ENCODE measurements at places on chromosomes 2 and 18.
A peak's percentile ranks its signal among the peaks of the same experiment; 100 is the strongest.

DNA sequence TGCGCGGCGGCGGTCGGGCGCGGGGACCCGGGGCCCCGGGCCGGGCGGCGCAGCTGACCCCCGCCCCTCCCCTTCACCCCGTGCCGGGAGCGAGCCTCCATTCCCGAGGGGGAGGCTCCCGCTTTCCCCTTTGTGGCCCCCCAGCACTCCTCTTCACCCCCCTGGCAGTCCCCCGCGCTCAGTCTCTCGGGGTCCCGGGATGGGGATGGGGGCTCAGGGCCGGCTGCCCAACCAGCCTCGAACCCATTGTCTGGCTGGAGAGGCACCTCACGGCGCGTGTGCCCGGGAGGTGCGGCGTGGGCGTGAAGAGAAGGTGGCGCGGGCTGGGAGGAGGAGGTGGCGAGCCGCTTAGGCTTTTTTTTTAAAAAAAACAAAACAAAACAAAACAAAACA, 748 bp downstream of the FMNL2 start:
- peak; percentile 50 for DNase-seq

DNA sequence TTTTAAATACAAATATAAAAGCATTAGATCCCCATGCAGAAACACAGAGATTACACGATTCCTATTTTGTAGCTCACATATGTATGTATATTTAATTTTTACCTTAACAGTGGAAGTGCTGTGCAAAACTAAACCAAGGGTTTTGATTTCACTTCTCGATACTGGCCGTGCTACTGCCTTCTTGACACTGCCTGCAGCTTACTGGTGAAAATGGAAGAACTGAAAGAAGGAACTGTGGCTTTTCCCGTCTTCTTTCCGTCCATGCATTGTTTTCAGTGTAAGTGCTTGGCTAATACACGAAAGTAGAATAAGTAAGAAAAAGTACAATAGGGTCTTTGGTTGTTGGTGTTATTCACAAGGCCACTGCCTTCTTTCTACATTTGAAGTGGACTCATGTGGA, 129.5 kb downstream of the NDUFA10 start:
- no peak for DNase-seq

DNA sequence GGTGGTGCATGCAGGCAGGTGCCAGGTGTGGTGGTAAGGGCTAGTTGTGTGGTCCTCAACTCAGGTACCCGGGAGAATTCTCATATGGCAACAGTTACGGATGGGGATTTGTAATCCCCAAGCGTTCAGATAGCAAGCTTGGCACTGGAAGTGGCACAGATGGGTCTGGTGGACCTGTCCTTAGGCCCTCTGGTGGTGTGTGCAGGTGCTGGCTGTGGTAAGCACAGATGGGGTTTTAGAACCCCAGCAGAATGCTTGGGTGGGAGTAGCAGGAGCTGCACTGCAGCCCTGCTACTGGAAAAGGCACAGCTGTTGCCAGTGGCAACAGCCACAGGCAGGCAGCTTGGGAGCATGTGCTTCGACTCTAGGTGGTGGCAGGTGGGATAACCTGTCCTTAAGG, 948.2 kb upstream of the FAM98A start:
- no peak for DNase-seq

GRCh38 chr18:24922491-24922890, 429.5 kb downstream of the ZNF521 start:
- no peak for DNase-seq

- DNase-seq: peak; percentile 80
Observed at GRCh38 chr2:222950638-222951285, 89.9 kb downstream of the ACSL3 start.

DNA sequence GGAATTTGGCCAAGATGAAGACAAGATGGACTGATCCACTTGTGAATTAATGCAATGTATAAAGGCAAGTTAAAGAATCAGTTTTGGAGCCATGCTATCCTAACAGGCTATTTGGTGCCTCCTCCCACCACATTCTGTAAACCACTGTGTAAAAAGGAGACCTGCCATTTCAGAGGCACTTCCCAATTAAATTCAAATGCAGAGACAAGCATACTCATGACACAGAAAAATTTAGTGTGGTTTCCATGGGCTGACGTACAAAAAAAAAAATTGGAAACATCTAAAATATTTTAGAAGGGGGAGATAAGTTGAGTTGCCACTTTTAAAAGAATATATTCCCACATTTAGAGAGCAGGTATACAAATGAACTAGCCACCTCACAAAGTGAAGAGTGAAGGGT, 112.1 kb downstream of the TCF4 start:
- DNase-seq: no peak

DNA sequence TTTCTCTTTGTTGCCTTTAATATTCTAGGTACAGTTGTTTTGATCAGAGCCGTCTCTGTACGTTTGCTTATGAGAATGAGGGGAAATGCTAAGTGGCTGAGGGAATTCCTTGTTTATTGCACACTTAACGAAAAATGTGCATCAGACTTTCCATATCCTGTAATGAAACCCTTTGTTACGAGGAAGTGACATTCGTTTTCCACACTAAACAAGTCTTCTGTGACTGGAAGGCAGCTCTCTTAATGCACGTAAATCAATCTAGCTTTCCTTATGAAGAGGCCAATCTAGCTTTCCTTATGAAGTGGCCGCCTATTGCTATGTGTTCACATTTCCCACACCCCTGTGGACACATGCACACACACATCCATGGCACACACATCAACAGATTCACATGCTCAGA, 186.2 kb downstream of the SNTG2 start:
- DNase-seq: no peak

- DNase-seq: no peak
Observed at GRCh38 chr18:3839581-3839981, 389.6 kb downstream of the TGIF1 start.

DNA sequence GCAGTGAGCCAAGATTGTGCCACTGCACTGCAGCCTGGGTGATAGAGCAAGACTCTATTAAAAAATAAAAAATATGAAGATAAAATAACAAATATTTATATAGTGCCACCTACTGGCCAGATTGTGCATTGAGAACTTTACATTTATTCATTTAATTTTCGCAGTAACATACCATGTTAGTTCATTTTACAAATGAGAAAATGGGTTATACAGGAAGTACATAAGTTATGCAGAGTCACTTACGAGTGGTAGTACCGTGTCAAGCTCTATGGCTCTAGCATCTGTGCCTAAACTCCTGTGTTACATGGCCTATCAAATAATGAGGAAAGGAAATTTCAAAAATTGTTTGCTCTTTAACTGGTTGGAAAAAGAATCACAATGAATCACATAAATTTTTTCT, 27.9 kb downstream of the RIF1 start:
- DNase-seq: peak; percentile 42

DNA sequence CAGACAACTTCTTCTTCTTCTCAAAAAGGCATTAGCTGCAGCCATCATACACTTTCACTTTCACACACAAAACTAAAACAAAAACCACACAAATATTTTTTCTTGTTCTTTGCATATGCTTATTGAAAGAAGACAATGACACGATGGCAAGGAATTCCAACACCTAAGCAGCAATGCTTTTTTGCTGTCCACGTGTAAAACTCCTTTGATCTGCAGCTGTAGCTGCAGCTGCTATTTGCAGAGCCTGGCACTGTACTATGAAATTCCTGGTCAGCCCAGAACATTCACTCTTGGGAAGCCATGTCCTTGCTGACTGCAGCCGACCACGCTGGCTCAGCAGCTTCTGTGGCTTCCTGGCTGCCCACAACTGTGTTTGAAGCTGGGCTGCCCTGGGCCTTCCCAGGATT, 316.2 kb downstream of the CDH2 start:
- peak; percentile 24 for DNase-seq

- DNase-seq: no peak
Observed at GRCh38 chr2:150809103-150809502, 321.6 kb upstream of the RND3 start.
